ENCODE measurements at places on chromosomes 1 and 21.

- DNase-seq: no peak
Observed at GRCh38 chr1:246512635-246513034, 5.6 kb upstream of the SMYD3 start.

DNA sequence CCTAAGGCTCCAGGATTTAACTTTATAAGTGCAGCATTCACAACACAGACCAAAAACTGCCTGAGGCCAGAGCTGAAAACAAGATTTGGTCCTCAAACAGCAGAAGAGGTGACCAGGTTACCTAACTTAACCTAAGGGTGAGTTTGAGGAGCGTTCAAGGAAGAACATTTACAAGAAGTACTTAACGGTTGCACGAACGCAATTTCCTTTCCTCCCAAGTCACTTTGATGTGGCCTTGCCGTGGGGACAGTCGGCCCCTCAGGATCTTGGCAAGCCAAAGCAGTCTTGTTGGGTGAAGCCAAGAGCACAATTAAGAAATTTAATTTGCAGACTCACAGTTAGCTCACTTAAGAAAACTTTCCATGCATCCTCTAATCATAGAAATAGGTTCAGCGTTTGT, 202.6 kb upstream of the COA6 start:
- no peak for DNase-seq

DNA sequence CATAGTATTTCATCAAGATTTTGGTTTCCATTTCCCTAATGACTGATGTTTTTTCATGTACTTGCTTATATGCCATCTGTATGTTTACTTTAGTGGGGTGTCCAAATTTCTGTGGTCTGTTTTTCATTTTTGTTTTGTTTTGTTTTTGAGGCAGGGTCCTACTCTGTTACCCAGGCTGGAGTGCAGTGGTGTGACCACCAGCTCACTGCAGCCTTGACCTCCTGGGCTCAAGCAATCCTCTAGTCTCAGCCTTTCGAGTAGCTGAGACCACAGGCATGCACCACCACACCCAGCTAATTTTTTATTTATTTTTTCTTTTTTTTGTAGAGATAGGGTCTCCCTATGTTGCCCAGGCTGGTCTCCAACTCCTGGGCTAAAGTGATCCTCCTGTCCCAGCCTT, 378.0 kb upstream of the VAMP3 start:
- DNase-seq: no peak

DNA sequence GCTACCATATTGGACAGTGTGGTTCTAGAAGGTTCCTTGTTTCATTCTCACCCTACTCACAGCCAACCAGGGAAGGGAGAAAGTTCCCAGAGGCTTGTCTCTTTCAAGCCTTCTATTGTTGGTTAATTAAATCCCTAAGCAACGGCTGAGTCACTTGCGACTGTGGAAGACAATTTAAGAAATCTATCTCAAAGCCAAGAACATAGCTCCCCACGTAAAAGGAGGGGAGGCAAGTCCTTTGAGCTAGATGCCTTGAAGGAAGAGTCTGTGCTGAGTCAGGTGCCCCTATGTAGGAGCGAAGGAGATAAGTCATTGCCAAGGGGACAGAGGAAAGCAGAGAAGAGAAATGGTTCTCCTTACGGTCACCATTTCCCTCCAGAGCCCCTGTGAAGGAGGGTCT, 79.4 kb upstream of the PPP2R5A start:
- DNase-seq: no peak

- no peak for DNase-seq
Observed at GRCh38 chr1:2192031-2192995, 2.3 kb downstream of the FAAP20 start.

GRCh38 chr1:198106011-198106410, 50.8 kb upstream of the NEK7 start:
- no peak for DNase-seq

- DNase-seq: no peak
Observed at GRCh38 chr1:102163799-102164198, 167.1 kb upstream of the OLFM3 start.

- no peak for DNase-seq
Observed at GRCh38 chr1:77370161-77370560, 88.3 kb downstream of the AK5 start.

DNA sequence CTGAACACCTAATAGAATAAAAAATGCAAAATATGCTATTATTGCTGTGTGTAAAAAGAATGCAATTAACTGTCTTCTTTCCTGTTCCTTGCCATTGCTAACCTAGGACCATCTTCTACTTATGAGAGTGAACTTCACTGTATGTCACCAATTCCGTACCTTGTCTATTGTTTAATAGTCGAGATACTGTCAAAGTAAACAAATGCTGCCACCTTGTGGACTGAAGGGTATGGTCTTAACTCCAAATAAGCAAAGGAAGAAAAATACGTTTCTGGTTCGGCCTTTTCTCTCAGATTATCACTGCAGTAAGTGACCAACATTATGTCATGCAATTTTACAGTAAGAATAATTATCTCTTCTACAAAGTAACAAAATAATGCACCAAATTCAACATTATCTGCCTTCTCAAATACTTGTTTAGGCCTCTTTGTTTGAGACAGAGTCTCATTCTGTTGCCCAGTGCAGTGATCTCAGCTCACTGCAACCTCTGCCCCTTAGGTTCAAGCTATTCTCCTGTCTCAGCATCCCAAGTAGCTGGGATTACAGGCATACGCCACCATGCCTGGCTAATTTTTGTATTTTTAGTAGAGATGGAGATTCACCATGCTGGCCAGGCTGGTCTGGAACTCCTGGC, 133.4 kb downstream of the COP1 start:
- peak; percentile 74 for DNase-seq

DNA sequence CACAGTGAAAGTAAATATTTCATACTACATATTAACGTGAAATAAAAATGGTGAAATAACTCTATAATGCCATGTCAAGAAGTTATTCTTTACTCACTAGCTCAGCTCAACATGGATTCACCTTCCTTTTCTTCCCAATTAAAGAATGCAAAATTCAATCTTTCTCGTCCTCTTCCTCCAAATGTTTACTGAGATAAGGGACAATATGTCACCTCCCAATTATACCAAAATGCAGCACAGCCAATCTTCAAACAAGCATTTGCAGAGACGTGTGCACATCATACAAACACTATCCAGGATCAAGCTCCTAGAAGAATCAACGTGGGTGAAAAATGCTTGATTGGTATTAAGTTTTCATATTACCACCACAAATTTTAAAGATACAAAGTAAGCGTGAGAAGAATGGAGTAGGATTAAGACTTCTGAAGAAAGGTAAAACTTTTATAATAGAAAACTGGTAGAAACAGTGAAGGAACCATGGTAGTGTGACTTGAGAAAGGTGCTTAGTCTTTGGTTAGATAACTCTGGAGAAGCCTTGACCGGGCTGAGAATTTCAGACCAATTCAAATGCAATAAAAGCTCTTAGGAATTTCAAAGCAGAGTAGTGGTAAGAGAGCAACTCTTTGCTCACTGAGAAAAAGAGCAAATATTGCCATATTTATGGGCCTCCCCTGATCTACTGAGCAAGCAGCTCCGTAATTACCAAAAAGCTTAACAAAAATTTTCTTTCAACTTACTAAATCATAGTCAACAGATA, 7.2 kb downstream of the PTP4A2 start:
- no peak for DNase-seq

GRCh38 chr1:209382231-209383100, 201.0 kb upstream of the CAMK1G start:
- no peak for DNase-seq

DNA sequence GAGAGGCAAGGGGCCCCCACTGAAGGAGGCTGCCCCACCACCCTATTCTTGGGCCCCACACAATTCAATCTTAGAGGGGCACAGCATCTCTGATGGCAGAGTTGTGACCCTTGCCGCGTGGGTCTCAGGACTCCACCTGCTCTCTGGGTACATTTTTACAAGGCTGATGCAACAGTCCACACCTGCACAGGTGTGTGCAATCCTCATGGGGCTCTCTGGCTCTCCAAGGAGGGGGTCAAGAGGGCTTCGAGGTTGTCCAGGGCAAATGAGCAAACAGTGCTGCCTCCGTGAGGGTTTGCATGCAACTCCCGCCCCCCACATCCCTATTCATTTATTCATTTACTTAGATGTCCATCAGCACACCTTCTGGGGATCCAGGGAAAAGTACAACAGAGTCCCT, 81.6 kb upstream of the IFFO2 start:
- no peak for DNase-seq

DNA sequence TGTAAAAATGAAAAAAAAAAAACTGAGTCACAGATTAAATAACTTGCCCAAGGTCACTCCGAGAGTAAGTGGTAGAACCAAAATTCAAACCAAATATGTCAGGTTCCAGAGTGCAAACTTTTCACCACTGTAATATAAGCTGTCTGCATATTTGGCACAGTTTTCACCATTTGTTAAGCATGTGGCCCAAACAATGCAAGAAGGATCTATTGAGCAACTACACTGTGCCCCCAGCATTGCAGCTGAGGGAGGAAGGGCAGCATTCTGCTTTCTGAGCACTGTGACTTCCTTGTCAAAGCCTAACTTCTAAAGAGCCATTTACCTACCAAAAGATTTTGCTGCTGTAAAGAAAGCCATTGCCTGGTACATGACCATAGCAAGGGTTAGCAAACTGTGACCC, 133.4 kb downstream of the SYT2 start:
- DNase-seq: no peak

DNA sequence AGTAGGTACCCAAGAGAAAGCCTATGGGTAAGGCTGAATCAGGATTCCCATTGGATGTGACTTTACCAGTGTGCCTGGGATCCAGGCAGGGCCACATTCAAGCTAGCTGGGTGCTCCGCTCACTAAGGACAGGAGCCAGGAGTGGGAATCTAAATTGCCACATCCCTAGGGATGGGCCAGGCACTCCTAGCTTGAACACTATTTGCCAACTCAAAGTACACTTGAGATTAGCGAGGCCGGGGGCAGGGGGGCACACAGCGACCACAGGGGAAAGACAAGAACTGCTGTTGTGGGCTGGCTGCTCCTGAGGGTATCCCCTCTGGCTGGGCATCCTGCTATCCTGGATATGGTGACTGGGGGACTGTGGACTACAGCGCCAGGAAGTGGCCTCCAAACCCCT, 4.3 kb downstream of the SLC45A3 start:
- DNase-seq: no peak

DNA sequence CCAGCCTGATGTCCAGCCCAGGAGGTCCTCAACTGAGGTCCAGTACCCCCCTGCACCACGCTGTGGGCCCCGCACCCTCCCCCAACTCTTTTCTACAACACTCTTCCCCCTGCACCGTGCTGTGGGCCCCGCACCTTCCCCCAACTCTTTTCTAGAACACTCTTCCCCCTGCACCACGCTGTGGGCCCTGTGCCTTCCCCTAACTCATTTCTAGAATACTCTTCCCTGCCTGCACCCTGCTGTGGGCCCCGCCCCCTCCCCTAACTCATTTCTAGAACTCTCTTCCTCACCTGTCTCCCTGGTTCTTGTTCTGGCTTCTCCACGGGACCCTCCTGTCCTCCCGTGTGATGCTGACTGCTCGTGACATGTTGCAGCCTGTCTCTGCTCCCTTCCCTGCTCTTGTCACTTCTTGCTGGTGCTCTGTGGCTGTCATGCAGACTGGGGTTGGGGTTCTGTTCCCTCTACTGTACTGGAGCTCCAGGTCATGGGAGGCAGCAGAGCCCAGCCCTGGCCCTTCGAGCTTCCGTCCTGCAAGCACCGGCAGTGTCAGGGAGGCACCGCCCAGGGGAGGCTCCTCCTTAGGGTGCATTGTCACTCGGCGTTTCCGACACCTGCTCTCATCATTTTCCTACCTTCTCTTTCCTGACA, 160.1 kb upstream of the COL6A1 start:
- no peak for DNase-seq
